Head of caudate nucleus (tissue), 42 donors: ENCODE measurements at places on chromosomes 1 and 21.

- DNase-seq, result no peak
These were observed 70.8 kb downstream of the EPHB2 start for GRCh38 chr1:22781483-22781882.

DNA sequence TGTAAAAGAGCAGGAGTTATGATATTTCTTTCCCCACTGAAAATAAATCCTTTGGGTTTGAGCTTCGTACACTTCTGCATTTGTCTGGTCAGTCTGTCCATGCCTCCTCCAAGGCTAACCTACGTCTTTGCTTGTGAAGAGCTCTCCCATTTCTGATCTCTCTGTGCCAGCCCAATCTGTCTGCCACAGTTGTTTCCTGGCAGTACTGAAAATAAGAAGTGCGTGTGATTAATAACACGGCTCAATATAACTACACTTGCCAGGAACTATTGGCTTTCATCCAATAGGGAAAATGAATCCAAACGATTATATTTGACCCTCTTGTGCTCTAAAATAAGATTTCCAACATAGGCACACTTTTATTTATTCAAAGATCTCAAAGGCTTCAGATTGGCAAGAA, 19.2 kb upstream of the COL24A1 start:
- no peak for DNase-seq

- DNase-seq, result no peak
These were observed 65.5 kb downstream of the EPHB2 start for GRCh38 chr1:22776035-22776613.

- no peak for DNase-seq
These were observed 161.4 kb downstream of the MAGI3 start for GRCh38 chr1:113551728-113552127.

DNA sequence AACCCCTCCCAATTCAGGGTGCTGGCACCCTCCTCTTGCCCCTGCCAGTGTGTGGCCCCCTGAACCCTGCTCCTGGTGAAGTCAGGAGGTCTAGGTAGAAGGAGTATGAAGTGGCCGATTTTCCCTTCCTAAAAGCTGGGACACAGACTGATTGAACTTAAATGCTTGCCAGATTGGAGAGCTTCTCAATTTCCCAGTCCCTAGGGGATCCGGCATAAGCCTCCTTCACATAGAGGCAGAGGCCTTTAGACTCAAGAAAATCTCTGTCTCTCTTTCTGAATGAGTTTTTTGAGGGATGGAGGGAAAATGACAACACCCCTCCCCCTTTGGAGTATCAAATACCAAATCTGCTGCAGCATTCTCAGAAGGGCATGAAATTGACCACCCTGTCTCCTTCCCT, 51.5 kb downstream of the SYT2 start:
- no peak for DNase-seq

- DNase-seq, result no peak
These were observed 92.9 kb upstream of the PPM1J start for GRCh38 chr1:112807999-112808398.

DNA sequence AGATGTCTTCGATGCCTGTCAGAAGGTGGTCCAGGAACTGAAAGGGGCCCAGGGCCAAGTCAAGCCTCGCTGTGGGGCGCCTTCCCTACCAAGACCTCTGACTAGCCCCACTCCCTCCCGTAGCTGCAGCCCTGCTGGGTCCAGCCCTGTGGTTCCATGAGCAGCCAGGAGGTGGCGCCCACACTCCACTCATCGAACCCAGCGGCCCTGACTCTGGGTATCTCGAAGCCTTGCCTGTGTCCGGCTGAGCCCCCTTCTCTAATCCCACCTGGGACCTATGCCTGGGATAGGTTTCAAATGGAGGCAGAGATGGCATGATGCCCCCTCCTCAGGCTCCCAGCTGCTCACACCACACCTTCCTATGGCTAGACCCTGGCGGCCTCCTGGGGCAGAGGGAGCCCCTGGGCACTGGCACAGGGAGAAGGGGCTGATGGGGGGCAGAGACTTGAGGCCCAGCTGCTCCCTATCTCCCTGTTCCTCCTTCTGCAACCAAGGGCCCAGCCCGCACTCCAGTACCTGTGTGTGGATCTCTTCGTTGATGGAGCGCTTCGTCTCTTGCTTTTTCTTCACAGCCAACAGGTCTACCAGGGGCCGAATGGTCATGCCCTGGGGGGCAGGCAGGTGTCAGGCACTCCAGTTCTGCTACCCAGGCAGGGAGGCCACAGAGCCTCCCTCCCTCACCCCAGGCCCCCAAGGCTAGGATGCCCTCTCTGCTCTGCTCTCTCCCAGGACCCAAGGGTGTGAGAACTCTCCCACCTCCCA, 52.0 kb downstream of the SLC9A1 start:
- peak; percentile 53 for DNase-seq

DNA sequence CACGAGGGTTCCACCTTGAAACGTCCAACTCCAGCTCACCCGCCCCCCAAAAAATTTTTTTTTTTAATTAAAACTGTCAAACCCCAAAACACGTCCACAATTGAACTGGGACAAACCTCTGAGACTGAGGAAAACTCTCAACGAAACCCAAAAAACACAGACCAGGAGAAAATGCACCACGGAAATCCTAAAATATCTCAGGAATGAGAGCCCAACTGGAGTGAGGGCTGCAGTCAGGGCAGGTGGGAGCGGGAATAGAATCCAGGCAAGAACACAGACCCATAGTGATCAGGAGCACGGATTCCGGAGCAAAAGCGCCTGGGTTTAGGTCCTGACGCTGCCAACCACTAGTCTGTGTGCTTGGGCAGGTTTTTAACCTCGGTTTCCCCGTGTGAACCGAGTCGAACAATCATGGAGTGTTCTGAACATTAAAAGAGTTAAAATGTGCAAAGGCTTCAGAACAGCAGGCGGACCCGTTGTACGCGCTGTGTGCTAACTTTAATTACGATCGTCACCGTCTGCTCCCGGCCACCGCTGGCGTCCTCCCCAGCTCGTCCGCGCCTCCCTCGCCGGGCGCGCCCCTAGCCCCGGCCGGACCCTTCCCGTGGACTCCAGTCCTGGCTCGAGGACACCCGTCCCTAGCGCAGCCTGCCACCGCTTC, 624 bp downstream of the ARHGAP29 start:
- DNase-seq, result no peak

GRCh38 chr1:3679098-3679555, 26.8 kb downstream of the TP73 start:
- DNase-seq, result no peak

GRCh38 chr1:5720484-5720883, 271.7 kb downstream of the NPHP4 start:
- no peak for DNase-seq

- no peak for DNase-seq
These were observed 10.1 kb upstream of the SLC25A33 start for GRCh38 chr1:9529190-9529589.

DNA sequence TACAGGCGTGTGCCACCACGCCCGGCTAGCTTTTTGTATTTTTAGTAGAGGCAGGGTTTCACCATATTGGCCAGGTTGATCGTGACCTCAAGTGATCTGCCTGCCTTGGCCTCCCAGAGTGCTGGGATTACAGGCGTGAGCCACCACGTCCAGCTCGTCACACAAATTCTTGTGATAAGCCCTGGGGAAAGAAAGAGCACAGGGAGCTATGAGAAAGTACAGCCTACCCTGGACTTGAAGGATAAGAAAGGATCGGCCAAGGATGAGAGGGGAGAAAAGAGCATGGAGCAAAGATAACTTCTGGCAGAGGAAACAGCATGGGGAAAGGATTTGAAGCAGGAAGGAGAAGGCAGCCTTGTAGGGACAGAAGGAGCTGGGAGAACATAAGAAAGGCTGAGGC, 29.2 kb downstream of the SESN2 start:
- DNase-seq, result no peak

GRCh38 chr21:27580276-27580675, 613.4 kb upstream of the ADAMTS5 start:
- DNase-seq, result no peak

DNA sequence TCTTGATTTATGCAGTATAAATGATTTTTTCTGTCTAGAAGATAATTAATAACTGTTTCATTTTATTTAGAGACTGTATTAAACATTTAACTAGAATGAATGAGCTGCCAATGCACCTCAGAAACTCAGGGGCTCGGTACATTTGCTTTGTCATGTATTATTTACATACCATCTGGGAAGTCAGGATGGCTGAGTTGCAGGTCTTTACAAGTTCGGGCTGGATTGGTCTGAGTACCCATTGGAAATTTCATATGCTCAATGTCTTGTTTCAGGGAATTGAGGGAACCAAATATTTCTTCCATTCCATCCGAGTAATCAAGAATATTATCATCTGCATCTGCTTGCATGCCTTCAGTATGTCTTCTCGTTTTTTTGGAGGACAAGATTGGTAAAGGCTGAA, 221.7 kb downstream of the COL11A1 start:
- DNase-seq, result no peak

DNA sequence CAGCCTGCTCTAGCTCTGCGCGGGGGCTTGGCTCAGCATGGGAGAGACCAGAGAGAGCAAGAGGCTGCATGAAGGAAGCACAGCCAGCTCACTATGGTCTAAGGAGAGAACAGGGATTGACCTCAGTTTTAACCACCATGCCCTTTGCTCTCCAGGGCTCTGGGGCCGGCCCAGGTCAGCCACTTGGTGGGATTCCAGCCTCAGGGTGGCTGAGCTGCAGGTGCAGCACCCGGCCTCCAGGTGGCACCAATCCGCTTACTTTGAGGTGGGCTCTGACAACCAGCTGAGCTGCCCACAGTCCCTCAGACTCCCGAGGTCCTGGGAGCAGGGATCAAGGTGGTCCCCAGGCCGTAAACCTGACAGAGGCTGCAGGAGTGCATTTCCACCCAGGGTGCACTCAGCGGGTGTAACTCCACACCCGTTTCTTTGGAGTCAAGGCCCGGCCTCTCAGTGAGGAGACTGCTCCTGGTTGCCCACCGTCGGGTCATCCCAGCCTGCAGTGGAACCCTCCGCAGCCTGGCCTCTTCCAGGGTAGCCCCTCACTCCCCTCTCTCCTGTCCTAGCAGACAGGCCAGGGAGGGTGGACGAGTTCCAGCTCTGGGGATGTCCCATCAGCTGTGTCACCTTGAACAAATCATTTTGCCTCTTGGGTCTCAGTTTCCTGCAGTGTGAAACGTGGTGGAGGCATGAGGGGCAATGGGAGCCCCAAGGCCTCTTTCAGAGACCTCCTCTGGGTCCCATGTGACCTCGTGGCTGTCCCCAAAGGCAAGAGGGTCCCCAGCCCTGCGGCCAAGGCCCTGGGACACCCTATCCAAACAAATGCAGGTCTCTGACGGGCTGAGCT, 607 bp upstream of the LGR6 start:
- DNase-seq, result peak; percentile 61

GRCh38 chr1:12370333-12370975, 140.6 kb downstream of the VPS13D start:
- no peak for DNase-seq

GRCh38 chr1:30337324-30337620, 386.1 kb downstream of the MATN1 start:
- no peak for DNase-seq

GRCh38 chr21:23638131-23638695, 1969.1 kb downstream of the MRPL39 start:
- no peak for DNase-seq

GRCh38 chr1:176779992-176780328, 317.0 kb downstream of the PAPPA2 start:
- DNase-seq, result no peak

GRCh38 chr1:12114916-12115315, 51.8 kb downstream of the TNFRSF8 start:
- no peak for DNase-seq

DNA sequence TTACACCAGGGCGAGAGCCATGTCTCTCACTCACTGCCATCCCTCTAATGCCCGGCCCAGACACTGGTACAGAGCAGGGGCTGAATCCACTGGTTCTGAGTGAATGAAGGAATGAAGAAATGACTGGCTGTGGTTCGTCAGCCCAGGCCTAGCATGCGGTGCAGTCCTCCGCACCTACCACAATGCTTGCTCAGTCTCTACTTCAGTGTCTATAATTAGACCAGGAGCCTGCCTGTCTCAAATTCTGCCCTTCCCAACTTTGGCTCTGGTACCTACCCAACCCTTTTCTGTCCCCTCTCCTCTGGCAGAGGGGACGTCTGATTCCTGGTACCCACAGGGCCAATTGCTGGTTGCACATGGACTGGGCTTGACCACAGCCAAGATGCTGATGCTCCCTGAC, 118.2 kb upstream of the GRIK3 start:
- DNase-seq, result no peak

DNA sequence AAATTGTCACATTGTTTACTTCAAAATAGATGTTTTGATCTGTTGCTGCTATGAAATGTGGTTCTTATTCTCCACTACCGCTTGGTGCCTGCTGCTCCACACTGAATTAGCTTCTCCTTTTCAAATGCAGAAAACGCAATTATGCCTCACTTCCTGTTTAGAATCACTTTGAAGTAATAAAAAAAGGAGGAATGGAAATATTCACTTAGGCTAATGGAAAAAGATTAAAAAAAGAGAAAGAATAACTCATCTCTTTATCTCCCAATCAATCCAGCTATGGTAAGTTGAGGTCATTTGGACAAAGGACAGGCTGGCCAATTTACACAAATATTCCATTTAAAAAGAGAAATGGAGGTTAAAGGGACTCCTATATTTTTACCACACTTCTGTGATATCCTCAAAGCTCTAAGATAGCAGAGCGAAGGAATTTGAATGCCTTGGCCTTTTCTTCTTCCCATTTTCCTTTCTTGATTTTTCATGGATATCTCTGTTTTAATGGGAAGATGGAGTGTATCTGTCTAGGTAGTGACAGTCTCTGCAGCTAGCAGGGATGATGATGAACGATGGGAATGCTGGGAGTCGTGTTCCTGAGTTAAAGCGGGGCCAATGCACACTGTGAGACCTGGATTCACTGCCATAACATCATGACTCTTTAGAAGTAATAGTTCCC, 35.7 kb downstream of the RGS5 start:
- DNase-seq, result no peak

DNA sequence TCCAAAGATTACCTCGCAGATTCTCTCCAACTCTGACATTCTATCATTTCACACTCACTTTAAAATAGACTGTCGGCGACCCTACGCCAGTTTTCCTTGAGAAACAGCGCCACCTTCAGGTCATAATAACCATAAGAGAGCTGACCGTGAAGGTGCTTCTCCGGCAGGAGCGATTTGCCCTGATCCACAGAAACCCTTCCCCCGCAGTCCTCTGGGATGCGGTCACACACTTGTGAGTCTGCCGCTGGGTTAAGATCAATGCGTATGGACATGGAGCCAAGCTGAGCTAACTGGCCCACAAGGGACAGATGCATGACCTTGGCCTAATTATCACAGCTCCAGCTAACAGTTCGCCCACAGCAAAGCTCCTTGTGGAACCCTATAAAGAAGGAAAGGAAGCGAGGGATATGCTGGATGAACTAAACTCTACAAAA, 32.8 kb upstream of the IFNAR2 start:
- DNase-seq, result peak; percentile 55

- no peak for DNase-seq
These were observed 1.8 kb upstream of the RPS6KC1 start for GRCh38 chr1:213049232-213049631.
